ENCODE measurements at places on chromosomes 2 and 18.

DNA sequence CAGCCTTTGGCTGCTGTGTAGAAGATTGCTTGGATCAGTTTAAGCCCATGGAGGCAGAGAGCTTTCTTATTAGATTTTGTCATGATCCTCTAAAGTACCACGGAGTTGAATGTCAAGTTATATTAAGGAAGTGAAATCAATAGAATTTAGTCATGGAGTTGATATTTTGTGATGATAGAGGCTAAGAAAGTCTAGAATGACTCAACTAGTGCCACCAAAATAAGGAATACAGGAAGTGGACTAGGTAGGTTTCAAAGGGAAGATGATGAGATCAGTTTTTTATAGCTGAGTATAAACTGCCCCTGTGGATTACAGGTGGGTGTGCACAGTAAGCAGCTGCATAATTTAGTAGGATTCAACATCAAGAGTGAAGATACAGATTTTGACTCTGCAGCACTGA, 25.2 kb downstream of the FBXO36 start:
- no peak for DNase-seq

GRCh38 chr2:25505622-25506021, 163.9 kb upstream of the DNMT3A start:
- no peak for DNase-seq

GRCh38 chr2:61016392-61017002, 1.0 kb upstream of the PEX13 start:
- no peak for DNase-seq

DNA sequence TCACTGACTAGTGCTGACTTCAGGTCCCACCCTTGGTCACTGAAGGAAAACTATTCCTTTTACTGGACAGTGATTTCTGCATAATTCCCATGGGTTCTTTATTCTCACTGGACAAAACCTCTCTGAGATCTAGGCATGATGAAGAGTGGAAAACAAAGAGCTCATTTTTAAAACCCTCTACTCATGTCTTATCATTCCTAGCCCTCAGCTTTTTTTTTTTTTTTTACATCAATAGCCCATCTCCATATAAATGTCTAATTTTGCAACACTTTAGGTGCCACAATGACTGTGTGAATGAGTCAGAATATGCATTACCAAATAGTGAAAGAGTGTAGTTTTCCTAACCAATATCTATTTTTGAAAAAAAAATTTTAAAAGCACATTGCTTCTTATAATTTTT, 74.8 kb downstream of the TCF4 start:
- DNase-seq = no peak

DNA sequence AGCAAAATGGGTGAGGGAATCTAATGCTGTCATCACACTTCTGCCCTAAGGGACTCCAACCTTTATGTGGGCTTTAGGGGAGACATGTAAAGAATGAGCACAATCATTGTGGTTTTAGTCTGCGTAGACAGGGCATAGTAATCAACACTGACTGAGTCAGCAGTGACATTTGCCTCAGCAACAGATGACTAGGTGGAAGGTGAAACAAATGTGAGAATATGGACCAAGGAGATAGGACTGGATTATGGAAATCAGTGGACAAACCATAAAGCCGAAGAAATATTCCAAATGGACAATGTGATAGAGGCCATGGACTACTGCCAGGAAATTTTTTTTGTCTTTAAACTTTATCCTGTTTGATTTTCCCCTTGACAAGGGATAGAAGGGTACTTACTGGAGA, 83.9 kb downstream of the PDK1 start:
- DNase-seq = peak; percentile 85

GRCh38 chr2:10658041-10658913, 31.5 kb downstream of the NOL10 start:
- DNase-seq = peak; percentile 42

DNA sequence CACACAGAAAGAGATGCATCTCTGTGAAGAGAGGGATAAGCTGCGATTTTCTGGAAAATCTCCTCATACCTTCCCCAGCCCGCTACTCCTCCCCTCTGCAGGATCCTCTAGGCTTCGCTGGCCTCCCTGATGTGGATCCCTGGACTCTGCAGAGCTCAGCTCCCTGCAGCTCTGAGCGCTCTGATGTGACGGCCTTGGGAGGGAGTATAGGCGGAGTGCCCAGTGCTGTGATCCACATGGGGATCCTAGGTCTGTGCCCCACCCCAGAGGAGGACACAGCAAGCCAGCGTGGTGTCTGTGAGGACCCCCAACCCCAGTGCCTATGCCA, 111.0 kb downstream of the GYPC start:
- no peak for DNase-seq

DNA sequence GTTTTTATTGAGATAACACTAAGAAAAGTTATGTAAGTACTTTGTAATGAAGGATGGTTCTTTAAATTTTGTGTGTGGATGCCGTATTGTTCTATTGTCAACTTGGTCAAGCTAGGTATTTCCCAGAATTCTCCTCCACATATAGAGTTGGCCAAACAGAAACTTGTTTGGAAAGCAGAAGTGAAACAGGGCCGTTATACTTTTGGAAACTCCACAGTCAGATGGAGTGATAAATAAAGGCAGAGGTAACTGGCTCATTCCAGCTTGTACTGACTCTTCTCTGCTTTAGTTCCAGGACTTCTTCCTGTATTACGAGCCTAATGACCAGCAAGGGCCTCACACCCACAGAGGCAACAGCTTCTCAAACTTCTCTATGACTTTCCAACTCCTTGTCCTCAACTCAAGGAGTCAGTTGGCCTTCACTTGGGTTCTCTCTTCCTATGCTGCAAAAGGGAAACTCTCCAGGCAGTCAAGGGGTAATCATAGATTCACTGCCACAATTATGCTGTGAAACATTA, 16.4 kb upstream of the STARD7 start:
- DNase-seq = no peak

Data from skeletal muscle cell (primary cell).